NCI-H2171 (cell line): ENCODE measurements at places on chromosomes 3 and 15.

- DNase-seq = no peak
Measured at GRCh38 chr3:48400824-48401433, 28.9 kb downstream of the FBXW12 start.

- no peak for DNase-seq
Measured at GRCh38 chr15:63553388-63553791, 43.8 kb upstream of the FBXL22 start.

DNA sequence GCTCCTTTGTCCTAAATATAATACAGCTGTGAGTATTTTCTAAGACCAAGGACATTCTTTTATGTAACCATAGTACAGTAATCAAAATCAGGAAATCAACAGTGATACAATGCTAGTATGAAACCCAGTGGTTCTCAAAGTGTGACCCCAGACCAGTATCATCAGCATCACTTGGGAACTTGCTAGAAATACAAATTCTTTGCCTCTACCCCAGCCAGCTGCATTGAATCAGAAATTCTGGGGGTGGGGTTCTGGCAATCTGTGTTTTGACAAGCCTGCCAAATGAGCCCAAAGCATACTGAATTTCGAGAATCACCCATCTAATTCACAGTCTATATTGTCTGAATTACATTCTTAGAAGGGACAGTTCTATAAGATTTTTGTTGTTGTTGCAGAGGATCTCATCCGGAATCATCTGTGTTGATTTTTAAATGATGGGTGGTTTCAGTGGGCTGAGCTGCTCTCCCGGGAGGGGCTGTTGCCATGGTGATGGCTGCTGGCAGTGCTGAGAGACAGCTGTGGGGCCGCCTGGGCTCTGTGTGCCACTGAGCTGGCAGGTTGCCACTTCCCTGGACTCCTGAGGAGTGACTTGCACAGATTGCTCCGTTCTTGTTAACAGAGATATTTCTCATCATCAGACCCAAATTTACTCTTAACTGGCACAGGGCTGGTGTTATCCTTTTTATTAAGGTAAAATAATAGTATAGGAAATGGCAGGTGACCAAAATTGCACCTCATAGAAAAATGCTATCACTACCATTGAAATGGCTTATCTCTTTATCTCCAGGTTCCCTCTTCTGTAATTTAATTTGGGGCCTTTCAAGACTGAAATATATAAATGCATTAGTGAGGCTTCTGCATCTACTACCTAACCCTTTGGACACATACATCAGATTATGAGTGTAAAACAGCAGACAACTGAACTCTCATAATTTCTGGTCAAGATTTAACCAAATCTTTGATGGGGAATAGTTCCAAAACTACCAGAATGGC is 56.5 kb downstream of the NEK11 start:
- peak; percentile 97 for DNase-seq

DNA sequence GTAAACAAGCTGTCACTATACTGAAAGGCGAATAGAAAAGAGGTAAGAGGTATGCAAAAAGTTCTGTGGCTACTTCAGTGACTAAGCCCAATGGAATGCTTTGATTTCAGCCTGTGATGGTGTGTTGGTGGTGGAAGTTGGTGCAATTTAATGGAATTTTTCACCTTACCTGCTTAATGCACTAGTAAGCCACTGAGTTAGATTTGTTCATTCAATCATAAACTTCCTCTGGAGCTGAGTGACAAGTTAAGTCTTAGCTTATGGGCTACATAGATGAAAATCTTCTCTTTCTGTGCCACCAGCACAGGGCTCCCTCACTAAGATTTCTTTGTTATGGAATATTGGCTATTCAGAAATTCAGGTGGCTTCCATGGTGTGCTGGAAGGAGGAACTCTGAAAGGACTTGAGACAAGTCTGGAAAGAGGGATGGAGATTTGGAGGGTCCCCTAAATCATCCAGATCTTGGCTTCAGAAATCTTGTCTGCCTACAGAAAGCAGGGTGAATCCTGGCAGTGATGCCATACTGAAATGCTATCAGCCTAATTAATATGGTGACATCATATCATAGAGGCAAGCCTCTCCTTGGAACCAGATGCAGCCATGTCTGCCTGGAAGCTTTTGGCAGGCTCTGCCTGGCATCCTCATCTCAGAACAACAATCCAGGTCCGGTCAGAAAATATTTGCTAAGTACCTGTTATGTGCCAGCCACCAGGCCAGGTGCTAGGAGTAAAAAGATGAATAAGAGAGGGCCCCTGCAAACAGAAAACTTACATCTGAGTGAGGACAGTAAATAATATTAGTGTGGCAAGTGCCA is 8.1 kb upstream of the GAP43 start:
- DNase-seq = no peak

DNA sequence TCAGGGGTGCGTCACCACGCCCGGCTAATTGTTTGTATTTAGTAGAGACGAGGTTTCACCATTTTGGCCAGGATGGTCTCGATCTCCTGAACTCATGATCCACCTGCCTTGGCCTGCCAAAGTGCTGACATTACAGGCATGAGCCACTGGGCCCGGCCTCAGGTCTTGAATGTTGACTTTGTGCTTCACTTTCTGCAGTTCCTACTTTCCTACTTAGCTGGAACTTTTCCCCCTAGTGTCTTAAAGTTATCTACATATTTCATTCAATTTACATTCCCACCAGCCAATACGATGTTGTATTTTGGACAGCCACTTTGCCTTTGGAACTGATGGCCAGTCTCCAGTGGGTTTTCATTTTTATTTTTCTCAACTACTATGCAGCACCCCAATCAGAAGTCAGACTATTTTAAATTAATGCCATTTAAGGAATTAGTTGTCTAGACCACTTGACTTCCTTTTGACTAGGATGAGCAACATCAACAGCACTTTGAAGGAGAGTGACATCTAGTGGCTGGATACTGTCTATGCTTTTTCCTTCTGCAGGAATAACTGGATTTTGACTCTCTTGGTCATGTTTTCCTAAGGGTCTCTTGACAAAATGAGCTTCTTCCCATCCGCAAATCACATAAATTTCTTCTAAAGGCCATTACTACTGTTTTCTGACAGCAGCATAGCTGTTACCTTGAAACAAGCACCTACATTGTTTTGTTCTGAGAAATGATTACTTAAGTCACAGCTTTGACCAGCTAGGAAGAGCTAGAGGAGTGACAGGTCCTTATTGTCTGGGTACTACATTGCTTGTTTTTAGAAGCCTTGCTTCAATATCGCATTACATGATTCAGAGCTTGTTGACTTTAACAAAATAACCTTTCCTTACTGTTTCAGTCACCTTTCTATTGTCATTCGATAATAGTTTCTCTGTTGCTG is 140.2 kb downstream of the ITPR1 start:
- peak; percentile 4 for DNase-seq

DNA sequence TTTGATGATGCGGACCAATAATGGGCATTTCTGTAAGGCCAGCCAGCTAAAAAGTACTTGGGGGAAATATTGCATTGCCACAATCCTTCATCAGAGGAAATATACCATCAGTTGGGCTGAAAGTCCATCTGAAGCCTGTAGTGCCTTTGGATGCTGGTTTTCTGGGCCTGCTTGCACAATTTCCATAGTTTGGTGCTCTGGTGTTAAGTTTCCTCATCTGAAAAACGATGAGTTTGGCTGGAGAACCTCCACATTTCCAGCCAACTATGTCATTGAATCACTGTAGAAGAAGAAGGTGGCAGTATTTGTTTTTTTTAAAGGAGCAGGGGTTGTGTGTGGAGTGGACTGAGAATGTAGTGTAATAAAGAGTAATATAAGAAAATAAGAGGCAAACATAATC is 10.1 kb downstream of the CCNB2 start:
- no peak for DNase-seq

DNA sequence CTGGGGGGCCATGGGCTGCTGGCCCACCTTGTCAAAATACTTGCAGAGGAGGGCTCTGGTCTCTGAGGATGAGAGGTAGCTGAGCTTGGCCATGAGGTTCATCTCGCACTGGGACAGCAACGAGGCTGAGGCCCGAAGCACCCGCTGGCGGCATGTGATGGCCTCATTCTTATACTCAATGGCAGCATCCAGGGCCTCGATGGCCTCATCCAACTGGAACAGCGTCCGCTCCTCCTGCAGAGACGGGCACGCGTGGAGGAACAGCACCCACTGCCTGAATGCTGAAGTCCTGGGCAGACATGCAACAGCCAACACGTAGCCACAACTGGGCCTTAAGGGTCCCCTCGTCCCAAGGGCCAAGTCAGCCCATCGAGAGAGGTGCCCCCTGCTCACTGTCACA is 25.0 kb downstream of the KIF7 start:
- no peak for DNase-seq

DNA sequence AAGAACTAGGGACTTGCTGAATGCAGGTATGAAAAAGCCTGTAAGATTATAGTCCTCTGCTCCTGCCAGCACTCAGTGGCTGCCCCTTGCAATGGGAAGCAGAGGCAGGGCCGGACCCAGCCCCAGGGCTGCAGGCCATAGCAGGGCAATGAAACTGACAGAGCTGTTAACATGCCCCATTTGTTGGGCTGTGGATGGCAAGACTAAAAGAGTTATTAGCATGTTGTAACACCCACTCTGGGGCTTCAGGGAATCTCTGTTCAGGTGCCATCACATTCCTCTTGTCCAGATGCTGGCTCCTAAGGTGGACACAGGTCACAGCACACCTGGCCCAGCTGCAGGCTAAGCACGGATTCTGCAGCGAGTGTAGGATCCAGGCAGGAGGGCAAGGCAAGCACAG is 7.4 kb upstream of the OR5H2 start:
- DNase-seq = no peak

- DNase-seq = peak; percentile 89
Measured at GRCh38 chr3:133169331-133170068, 131.3 kb downstream of the TMEM108 start.

DNA sequence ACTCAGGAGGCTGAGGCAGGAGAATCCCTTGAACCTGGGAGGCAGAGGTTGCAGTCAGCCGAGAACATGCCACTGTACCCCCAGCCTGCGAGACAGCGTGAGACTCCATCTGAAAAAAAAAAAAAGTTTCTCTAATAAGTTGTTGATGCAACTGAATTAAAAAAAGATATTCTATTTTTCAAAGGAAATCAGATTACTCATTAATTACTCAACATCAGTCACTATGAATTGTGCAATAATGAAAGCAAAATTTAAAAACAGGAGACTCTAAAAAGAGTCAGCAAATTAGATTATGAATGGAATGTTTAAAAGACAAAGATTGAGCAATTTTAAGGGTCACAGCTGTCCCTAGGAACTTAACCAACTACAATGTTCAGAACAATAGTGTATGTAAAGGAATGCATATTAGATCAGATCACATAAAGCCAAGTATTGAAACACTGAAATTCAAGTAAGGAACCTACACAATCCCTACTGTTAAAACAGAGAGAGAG is 60.2 kb upstream of the SLC4A7 start:
- DNase-seq = no peak

GRCh38 chr3:149879872-149880271 is 66.9 kb downstream of the RNF13 start:
- no peak for DNase-seq

DNA sequence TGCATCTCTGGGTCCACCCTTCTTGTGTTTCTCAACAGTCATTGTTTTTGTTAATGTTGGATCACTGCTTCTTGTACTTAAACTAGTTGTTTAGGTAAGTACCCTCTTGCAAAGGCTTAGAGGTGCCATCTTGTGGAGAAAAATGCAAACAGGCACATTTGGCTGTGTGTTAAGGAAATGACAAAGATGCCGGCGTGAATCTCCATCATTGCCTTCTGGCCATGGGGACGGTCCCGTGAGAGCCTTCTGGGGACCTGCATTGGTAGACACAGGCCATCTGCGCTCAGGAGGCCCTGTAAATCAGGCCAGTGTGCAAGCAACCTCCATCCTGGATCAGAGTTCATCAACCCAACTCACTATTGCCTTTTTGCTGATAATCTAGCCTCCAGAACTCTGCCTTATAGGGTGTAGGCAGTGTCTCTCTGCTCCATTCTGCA is 158.6 kb upstream of the NR2E3 start:
- no peak for DNase-seq

GRCh38 chr3:42610976-42611375 is 10.5 kb downstream of the NKTR start:
- no peak for DNase-seq

DNA sequence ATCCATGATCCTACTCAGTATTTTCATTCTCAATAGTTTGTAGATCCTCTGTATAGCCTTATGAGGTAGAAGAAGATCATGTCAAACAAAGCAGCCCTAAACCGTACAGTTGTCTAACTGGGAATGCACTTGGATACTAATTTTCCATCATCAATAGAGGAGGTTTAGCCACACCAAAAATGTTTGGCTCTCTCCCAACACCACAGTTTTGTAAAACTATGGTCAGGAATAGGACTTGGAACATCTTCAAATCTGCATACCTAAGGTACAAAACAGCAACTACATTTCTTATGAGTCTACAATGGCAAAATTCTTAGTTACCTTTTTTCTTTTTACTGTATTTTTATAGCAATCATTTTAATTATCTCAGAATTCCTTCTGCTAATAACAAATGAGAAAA is 1001.6 kb downstream of the ROBO2 start:
- no peak for DNase-seq
